ENCODE measurements at places on chromosomes 4 and X. TPM values are rescaled to one million over a fixed set of nuclear protein-coding genes. Genes with fewer than 3 reads are reported as not detected.
A peak's percentile ranks its signal among the peaks of the same experiment; 100 is the strongest.

GRCh38 chrX:66684196-66684595 lies 45.3 kb upstream of the EDA2R start:
- H3K27ac ChIP-seq: no peak overlapping the region
- H3K36me3 ChIP-seq: no peaks in the 10 kb centered on the region
- DNase-seq: no peak
- H3K4me1 ChIP-seq: no peaks in the 10 kb centered on the region
- H3K27me3 ChIP-seq: no peaks in the 10 kb centered on the region

GRCh38 chrX:21975812-21976211 lies 35.3 kb downstream of the SMS start:
- no peak for DNase-seq
- H3K27me3 ChIP-seq: no peaks in the 10 kb centered on the region
- H3K36me3 ChIP-seq: peaks cover 4% of the 10 kb centered on the region
- peaks cover 10% of the 10 kb centered on the region for H3K4me1 ChIP-seq
- H3K4me3 ChIP-seq: no peak overlapping the region
- H3K27ac ChIP-seq: no peak overlapping the region

DNA sequence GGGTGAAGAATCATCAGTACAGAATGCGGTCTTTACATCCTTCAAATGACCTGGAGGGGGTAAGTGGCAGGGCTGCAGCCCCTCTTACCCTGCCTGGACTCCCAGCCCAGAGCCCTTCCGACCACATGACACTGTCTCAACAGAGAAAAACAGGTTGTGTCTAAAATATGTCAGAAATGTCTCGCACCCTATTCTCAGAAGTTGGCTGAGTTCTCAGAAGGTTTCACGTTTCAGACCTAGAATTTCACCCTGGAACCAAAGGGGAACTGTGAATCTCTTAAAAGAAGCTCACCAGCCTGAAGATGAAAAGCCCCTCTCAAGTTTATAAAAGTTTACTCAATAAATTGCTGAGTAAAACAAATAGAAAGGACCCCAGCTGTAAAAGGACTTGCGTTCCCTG lies 7.0 kb upstream of the CRMP1 start:
- H3K36me3 ChIP-seq: no peaks in the 10 kb centered on the region
- H3K27ac ChIP-seq: no peak overlapping the region
- no peak for DNase-seq
- H3K27me3 ChIP-seq: no peaks in the 10 kb centered on the region
- no peaks in the 10 kb centered on the region for H3K4me1 ChIP-seq
- no peak overlapping the region for H3K4me3 ChIP-seq

GRCh38 chrX:69024161-69024736 lies 141.0 kb downstream of the PJA1 start:
- H3K36me3 ChIP-seq: no peaks in the 10 kb centered on the region
- H3K27ac ChIP-seq: no peak overlapping the region
- no peaks in the 10 kb centered on the region for H3K27me3 ChIP-seq
- H3K4me1 ChIP-seq: no peaks in the 10 kb centered on the region
- no peak for DNase-seq

DNA sequence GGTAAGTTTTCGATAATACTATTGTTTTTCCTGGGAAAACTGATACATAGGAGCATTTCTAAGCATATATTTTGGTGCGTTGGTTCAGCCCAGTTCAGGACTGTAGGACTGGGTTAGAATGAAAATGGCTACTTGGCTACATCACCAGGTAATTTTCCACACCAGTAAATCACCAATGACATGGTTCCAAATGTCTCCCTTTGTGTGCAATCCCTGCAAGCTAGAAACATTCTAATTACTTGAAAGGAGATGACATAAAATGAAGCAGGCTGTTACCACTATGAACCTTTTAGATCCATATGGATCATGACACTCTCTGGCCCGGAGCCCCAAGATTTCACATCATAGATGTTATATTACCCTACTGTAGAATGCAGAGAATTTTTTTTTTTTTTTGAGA lies 577.4 kb upstream of the FTHL17 start:
- H3K27ac ChIP-seq: no peak overlapping the region
- H3K4me1 ChIP-seq: no peaks in the 10 kb centered on the region
- H3K4me3 ChIP-seq: no peak overlapping the region
- no peak for DNase-seq

DNA sequence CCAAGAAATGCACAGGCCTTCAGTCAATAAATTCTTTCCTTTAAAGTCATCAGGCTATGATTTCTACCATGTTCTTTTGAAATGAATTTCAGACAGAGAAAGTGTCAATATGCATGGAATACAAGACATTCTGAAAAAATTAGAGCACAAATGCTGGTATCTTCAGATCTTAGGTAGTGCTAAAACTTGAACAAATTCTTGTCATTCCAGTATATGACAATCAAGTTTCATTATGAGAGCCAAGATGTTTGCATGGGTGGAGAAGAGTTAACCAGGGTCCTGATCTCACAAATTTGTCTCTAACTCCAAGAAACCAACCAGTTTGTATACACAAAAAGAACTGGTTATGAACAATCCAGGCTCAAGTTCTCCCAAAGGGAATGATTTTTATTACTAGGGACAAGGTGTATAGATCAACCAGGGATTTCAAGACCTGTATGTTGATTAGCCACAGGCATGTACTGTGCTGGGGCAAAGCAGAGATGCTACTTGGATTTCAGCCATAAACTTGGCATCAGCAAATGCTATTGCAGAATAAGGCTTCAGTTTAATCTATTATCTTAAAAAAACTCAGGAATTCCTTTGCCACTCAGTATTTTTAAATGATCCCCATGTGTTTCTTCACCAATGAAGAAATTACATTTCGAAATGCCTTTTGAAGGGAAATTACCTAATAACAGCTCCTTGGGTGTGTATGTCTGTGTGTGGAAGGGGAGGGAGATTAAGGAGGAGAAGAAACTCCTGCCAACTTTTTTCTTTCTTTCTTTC lies 69.7 kb downstream of the FANCB start:
- no peaks in the 10 kb centered on the region for H3K36me3 ChIP-seq
- no peak overlapping the region for H3K4me3 ChIP-seq
- H3K27me3 ChIP-seq: no peaks in the 10 kb centered on the region
- no peaks in the 10 kb centered on the region for H3K4me1 ChIP-seq

- no peaks in the 10 kb centered on the region for H3K36me3 ChIP-seq
- no peak for DNase-seq
- H3K4me3 ChIP-seq: no peak overlapping the region
- H3K27ac ChIP-seq: no peak overlapping the region
- no peaks in the 10 kb centered on the region for H3K4me1 ChIP-seq
Measured at GRCh38 chr4:152161676-152162330, 374.1 kb downstream of the FBXW7 start.

GRCh38 chr4:8099981-8100464 lies 58.6 kb downstream of the ABLIM2 start:
- no peaks in the 10 kb centered on the region for H3K36me3 ChIP-seq
- no peak overlapping the region for H3K4me3 ChIP-seq
- H3K4me1 ChIP-seq: no peaks in the 10 kb centered on the region
- no peaks in the 10 kb centered on the region for H3K27me3 ChIP-seq
- no peak for DNase-seq
- H3K27ac ChIP-seq: no peak overlapping the region

GRCh38 chr4:14076776-14077175 lies 449.3 kb upstream of the BOD1L1 start:
- no peaks in the 10 kb centered on the region for H3K4me1 ChIP-seq
- no peak overlapping the region for H3K4me3 ChIP-seq
- no peak for DNase-seq
- no peak overlapping the region for H3K27ac ChIP-seq

GRCh38 chrX:41858161-41858775 lies 65.1 kb downstream of the CASK start:
- H3K4me1 ChIP-seq: no peaks in the 10 kb centered on the region
- no peaks in the 10 kb centered on the region for H3K27me3 ChIP-seq
- H3K4me3 ChIP-seq: no peak overlapping the region
- no peak overlapping the region for H3K27ac ChIP-seq

DNA sequence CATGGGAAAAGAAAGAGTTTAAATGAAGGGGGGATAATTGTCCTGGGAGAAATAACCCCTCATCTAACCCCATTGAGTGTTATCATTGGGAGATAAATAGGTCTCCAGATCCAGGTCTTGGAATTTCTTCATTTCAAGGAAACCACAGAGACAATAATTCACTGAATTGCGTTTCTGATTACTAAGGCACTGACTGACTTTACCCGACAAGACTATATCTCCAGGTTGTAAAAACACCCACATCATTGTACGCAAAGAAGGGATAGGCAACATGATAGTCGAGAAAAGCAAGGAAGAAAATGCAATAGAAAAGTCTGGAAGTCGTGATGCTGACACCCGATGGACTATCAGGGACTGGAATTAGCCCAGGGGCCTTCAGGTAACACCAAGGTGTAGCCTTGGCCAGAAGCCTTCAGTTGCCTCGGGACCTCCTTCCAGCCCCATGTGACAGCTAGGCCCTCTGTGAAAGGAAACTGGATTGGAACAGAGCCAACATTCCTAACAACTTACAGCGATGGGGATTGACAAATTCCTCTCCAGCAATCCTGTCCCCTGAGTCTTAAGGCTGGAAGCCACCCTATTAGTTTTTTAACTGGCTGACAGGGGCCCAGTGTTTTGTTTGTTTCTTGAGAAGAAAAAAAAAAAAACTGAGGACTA lies 46.5 kb upstream of the RAB9B start:
- DNase-seq: no peak
- no peak overlapping the region for H3K27ac ChIP-seq

DNA sequence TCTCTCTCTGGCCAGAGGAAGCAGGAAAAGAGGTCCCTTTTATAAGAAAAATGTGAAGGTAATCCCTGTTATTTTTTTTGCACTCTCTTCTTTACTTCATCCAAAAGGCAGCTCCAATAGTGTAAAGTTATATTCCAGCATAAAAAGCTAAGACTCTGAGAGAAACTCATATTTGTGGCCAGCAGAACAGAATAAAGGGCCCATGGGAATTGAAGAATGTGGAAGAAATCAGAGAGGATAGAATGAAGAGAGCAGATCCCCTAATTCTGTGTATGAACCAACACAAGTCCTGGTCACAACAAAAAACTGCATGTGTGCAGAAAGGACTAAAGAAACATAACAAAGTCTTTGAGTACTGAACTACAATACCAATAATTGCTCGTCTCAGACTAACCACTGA lies 22.3 kb downstream of the RPS6KA6 start:
- H3K4me3 ChIP-seq: no peak overlapping the region
- no peak for DNase-seq
- H3K27ac ChIP-seq: no peak overlapping the region

DNA sequence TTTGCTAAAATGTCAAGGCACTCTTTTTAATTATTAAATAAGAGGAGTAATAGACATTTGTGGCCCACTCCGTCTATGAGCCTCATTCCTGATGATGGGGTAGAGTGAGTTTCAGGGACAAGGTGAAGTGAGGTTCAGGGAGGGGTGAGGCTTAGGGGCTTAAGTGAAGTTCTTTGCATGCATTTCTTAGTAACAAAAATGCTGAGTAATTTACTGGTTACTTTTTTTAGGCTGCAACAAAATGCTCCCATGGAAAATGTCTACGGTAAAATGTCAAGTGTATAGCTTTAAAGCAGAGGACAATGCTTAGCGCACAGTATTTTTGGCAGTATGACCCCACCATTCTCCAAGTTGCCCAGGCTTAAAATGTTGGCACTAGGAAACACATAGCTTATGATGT lies 2.0 kb upstream of the USO1 start:
- peaks cover 30% of the 10 kb centered on the region for H3K4me1 ChIP-seq
- peak overlapping the region; percentile 91 for H3K27ac ChIP-seq

DNA sequence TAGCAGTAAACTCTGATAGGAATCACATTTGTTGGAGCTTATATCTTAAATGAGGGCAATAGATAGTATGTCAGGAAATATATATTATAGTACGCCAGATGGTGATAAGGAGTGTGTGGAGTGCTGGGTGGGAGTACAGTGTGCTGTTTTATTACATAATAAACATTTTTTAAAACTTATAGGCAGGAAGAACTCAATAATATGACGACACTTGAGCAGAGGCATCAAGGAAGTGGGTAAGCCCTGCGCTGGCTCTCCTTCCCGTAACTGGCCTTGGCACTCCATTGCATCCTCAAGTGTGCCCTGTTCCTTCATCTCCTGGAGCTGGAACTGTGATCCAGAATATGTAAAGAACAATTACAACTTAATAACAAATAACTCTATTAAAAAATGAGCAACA lies 123.8 kb downstream of the ELOVL6 start:
- no peaks in the 10 kb centered on the region for H3K36me3 ChIP-seq
- H3K27ac ChIP-seq: no peak overlapping the region
- no peak for DNase-seq
- H3K4me1 ChIP-seq: no peaks in the 10 kb centered on the region

DNA sequence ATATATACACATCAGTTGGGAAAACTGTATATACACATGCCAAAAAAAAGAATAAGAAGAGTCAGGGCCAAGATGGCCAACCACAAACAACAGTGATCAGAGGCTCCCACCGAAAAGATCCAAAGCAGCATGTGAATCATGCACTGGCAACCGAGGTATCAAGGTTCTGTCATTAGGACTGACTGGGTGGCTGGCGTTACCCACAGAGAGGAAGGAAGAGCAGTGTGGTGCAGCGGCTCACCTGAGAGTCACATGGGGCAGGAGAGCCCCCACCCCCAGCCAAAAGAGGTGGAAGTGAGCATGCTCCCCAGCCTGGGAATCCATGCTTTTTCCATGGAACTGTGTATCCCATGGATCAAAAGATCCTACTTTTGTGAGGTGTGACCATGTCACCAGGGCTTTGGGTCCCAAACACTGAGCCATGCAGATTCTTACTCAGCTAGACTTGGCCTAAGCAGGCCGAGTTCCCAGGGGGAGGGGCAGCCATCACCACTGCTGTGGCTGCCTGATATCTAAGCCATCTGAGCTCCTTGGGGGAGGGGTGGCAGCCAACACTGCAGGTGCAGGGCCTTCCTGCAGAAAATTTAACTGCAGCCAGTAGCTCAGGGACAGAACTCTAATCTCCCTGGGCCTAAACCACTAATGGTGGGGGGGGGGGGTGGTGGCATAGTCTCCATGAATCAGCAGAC lies 52.8 kb downstream of the P2RY10 start:
- no peaks in the 10 kb centered on the region for H3K27me3 ChIP-seq
- H3K4me1 ChIP-seq: peaks cover 8% of the 10 kb centered on the region
- peak; percentile 0 for DNase-seq
- no peak overlapping the region for H3K27ac ChIP-seq

DNA sequence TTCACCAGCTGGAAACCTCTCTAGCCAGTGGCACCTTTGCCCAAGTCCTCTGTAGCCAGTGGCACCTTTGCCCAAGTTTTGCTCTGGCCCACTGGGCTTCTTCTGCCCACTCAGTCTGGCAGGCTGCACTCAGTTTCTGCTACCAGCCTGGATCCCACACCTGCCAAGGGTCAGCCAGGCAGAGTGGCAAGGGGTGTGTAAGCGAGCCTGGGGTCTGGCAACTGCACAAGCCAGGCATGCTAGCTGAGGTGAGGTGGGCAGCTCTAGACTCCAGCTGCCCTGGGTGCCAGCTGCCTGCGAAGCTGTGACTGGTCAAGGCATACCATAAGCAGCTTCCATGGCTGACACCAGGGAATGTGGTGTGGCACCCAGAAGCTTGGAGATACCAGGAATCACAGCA lies 233.1 kb upstream of the DKK2 start:
- H3K4me1 ChIP-seq: no peaks in the 10 kb centered on the region
- H3K36me3 ChIP-seq: no peaks in the 10 kb centered on the region
- H3K27ac ChIP-seq: no peak overlapping the region
- DNase-seq: no peak
- no peak overlapping the region for H3K4me3 ChIP-seq

Gene PLK4
- total RNA-seq: 3.5 TPM

Gene TCEAL6
- total RNA-seq: not detected

Gene BST1
- total RNA-seq: 1.1 TPM

Gene NRK
- not detected for total RNA-seq

Gene FHDC1
- 0.19 TPM for total RNA-seq

Gene TMEM185A
- total RNA-seq: 19.9 TPM

Gene INTU
- not detected for total RNA-seq

Gene TMEM35A
- not detected for total RNA-seq

Gene CCKAR
- not detected for total RNA-seq

Gene TMEM271
- total RNA-seq: not detected

Gene BCORL1
- total RNA-seq: 7.4 TPM

Gene EFHC2
- total RNA-seq: 2.8 TPM

Gene SYTL5
- 0.12 TPM for total RNA-seq

Measured in naive thymus-derived CD4-positive, alpha-beta T cell (primary cell).